ENCODE measurements at places on chromosomes 3 and 15.

DNA sequence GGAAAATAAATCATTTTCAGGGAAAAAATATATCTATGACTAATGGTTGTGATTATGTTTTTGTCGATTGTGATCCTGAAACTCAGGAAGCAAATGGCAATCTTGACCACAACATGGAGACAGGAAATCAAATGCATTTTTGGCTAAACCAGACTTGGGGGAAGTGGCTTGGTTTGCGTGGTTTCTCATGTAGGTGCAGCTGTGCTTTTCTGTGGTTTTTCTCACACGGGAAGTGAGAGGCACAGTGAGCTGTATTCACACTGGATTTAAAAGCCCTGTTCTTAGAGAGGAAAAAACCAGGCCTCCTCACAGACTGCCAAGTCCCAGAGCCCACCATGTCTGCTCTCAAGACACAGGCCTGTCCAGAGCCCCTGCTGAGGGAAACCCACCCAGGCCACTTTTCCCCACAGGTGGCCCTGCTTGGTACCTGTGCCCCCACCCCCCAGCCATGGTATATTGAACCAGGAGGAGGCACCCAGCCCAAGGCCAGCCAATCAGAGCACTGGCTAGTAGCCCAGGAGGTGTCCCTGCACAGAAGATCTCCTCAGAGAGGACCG is 46.1 kb downstream of the BTD start:
- DNase-seq = no peak

- DNase-seq = no peak
Measured at GRCh38 chr3:25088284-25088683, 339.8 kb upstream of the RARB start.

DNA sequence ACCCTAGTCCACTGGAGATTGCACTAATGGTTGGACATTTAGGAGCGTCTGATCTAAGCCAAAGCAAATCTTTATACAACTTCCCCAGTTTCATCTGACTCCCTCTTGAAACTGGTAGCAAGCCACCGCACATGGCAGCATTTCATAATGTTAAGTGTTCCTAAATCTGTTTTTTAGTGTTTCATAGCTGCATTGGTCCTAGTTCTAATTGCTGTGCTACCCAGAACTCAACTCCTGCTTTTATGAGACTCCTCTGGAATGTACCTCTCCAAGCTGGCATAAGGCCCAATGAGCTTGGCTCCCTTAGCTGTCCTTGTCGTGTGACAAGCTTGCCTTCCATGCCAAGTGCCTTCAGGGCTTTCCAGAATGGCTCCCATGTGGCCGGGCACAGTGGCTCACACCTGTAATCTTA is 65.3 kb upstream of the FLNB start:
- no peak for DNase-seq

GRCh38 chr3:45606991-45607712 is 12.6 kb downstream of the LIMD1 start:
- DNase-seq = no peak

DNA sequence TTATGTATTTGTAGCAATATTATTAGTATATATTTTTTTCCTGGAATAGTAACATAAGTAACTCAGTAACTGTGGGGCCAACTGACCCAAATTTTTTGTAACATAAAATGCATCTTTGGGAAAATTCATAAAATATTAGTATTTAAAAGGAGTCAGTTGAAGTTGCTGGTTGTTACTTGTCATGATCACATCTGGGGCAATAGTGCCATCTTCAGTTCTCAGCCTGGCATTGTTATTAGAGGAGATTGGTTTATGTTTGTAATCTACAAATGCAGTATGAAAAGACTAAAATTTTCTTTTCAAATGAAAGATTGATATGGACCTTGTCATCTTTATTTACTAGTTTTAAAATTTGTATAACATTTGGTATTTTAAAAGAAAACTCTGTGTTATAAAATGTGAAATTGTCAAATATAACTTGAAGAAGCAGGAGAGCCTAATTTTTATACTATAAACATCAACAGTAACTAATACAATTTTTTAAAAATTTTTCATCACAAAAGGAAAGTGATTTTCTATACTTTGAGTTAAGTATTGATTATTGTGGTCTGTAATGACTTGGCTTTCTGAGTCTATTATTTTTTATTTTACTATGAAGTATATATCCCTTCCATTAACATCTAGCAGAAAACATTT is 38.8 kb upstream of the MLF1 start:
- DNase-seq = no peak

DNA sequence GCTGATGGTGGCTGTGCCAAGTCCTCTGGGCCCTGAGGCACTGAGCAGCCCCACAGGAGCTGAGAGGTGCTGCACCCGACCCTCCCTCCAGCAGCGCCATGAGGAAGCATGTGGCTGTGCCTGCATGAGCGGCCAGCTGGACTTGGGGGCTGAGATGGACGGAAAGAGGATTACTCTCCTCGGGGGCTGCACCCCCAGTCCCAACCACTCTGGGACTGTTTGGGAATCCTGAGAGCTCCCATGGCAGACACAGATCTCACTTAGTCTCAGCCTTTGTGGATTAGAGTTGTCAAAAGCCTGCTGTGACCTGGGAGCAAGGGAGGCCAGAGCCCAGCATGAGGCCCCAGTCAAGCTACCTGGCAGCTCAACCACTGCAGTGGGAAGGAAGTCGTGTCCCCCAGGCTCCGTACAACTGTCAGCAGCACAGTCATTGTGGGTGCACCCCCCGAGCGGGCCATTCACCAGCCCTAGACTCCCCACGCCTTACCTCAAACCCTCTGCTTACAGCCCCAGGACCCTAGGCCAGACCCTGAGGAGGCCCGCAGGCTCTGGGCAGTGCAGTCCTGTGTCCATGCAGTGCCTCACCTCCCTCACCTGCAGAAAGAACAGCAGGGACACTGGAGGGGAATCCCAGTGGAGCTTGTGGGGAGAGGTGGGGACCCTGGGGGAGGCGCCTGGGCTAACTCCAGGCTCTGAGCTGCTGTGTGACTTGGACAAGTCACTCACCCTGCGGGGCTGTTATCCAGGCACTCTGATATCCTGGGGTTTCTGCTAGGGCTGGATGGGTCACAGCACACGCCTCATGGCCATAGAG is 17.1 kb downstream of the PRR23E start:
- DNase-seq = no peak

GRCh38 chr15:90882781-90883525 is 1.4 kb upstream of the FES start:
- DNase-seq = no peak

- no peak for DNase-seq
Measured at GRCh38 chr15:62391641-62392262, 226.7 kb upstream of the C2CD4B start.

GRCh38 chr15:66621491-66622467 is 56.0 kb upstream of the LCTL start:
- DNase-seq = no peak

GRCh38 chr3:2097641-2098191 is 950 bp upstream of the CNTN4 start:
- DNase-seq = no peak

All from vagina (tissue), 2 donors.